Activated naive CD4-positive, alpha-beta T cell treated with anti-CD3 and anti-CD28 coated beads, Interleukin-2, amount 50 U/mL, for 72 hours (primary cell): ENCODE measurements at places on chromosomes 2 and 18. TPM values are rescaled to one million over a fixed set of nuclear protein-coding genes. Genes with fewer than 3 reads are reported as not detected.

The ASB18 gene
- not detected for total RNA-seq

The ME2 gene
- total RNA-seq: 117 TPM

The GULP1 gene
- total RNA-seq: not detected

The ITM2C gene
- 90.2 TPM for total RNA-seq

DNA sequence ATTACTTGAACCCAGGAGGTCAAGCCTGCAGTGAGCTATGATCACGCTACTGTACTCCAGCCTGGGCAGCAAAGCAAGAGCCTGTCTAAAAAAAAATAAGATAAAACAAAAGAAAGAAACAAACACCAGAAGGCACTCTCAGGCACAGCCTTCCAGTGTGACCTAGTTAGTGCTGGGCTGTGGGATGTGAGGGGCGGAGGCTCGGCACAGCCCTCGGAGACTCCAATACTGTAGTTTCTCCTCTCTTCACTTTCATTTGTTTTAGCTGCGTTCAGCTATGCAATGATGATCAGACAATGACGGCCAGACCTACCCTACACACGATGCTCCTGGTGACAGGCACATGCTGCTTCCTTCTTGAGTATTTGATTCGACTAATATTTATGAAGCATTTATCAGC, 127.7 kb downstream of the SOCS6 start:
- DNase-seq: no peak

DNA sequence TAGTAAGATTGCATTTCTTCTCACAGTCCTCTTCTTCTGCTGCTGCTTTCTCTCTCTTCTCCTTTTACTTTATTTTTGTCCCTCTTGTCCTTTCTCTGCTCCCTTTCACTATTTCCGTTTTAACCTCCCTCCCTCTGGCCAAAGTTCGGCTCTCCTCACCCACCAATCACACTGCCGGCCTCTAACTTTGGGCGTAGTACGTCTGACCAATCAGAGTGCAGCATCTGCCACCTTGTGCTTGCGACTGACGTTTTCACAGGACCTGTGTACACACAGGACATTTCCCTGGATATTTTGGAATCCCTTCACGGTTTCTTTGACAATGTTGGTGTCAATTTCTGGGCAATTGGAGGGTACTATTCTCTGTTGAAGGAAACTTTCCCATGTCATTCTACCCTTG, 22.6 kb upstream of the ICOS start:
- no peak for DNase-seq
